Cortex of kidney (tissue), 1 donor: ENCODE measurements at places on chromosomes 11 and 22.

GRCh38 chr22:32693102-32693501 is 108.4 kb upstream of the TIMP3 start:
- DNase-seq, result no peak

GRCh38 chr22:47022075-47022473 is 259.6 kb downstream of the TBC1D22A start:
- DNase-seq, result no peak

DNA sequence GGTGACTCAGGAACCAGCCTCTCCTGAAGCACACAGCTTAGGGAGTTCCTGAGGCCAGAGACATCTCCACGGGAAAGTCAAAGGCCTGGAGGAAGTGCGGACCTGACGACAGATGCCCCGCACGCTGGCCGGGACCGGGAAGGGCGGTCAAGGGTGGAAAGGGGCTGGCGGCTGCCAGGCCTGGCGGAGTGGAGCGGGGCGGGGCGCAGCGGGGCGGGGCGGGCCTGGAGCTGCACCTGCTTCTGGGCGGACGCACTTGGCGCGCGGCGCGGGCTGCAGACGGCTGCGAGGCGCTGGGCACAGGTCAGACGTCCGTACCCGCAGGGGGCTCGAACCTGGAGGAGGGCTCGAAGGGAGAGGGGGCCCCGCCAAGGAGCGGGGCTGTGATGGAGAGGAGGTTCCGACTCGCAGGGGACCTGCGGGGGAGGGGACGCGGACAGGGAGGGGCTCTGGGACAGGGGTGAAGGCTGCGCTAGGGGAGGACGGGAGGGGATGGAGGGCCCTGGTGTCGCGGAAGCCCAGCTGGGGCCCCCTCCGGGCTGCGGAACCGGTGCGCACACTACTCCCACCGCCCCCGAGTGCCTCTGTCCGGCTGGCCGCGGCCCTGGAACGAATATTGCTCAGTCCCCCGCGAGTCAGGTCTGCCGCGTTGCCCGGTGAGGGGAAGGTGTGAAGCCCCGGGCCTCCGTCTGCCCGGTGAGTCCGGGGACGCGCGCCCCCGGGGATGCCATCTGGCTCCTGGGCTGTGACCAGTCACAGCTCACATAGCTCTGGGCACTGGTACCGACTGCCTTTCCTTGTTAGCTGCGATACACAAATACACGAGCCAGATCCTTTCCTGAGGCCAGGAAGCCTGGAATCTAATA is at the start of gene TMEM45B:
TMEM45B (plus strand) TSS at position 253 of the 866 bp plus-strand sequence. CDS start 36,635 bp downstream, outside the sequence.
- DNase-seq, result peak; percentile 18

DNA sequence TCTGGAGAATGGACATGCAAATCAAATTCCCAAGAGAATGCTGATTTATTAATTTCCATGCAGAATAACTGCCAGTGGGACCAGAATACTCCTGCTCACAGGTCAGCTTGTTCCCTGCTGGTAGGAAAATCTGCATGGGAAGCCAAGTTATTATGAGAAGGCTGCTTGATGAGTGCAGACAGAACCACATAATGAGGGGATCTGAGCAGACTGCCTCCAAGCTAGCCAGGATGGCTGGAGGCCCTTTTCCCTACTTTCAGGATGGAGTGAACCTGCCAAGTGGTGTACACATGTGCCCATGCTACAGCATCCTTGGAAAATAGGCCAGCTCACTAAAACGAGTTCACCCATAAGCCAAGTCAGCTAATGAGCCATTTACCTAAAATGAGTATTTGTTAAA is 55.2 kb upstream of the ZBED5 start:
- DNase-seq, result no peak

DNA sequence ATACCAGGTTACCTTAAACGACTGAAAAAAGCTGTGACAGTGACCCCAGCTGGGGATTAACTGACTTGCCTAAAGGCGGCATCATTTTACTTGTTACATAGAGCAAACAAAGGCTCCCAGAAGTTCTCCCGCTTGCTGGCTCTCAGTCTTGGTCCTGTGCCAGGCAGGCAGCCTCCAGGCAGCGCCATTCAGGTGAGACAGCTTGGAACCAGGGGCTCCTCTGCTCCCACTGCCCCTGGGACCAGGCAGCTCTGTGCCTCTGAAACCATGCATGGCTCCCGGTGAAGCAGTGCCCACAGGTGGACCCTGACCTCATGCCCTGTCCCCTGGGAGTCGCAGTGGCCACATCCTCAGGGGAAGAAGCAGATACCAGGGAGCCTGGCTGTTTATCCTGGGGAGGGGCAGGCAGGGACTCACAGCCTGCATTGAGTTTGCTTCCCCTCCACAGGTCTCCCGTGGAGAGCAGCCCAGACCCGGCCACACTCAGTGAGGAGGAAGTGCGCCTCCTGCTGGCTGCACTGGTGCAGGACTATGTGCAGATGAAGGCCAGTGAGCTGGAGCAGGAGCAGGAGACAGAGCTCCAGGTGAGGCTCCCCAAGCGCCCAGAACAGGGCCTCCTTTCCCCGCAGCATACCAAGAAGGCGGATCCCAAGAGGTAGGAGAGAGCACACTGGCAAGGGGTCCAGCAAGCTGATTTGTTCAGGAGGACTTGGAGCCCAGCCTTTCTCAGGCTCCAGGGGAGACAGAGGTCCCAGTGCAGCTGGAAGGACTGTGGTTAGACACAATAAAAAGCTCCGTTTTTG is 15.6 kb upstream of the CYP2R1 start:
- DNase-seq, result no peak

DNA sequence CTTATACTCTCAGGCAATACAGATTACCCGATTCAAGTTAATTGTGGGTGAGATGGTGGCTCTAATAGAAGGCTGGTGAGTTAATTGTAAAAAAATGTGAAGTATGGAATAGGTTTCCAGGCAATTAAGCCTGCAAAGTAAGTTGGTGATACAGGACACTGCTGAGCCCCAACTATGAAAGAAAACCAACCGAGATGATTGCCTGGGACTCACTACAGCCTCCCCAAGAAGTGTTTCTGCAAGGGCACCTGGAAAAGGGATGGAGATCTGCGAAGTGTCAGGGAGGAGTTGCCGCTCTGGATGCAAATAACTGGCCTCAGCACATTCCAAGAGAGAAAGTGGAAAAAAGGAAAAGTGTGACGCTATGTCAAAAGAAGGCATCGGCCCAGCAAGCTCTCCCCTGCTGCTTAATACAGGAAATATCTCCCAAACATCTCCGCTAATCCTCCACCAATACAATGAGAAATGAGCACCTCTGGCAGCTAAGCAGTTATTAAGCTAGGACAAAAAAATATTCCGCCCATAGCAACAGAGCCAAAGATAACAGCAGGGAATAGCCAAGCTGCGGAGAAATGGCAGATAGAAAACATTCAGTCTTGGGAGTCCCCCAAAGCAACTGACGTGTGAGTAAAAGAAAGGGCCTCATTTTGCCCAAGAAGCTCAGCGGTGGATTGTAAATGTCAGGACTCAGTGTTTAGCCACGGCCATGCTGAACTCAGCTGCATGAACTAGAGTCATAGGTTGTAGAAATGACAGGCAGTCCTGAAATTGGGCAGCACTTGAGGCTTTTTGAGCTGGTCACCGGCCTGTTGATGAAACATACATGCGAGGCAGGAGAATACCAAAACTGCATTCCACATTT is 133.7 kb downstream of the SNX19 start:
- DNase-seq, result no peak

GRCh38 chr11:100883830-100884229 is 196.7 kb downstream of the ARHGAP42 start:
- no peak for DNase-seq

DNA sequence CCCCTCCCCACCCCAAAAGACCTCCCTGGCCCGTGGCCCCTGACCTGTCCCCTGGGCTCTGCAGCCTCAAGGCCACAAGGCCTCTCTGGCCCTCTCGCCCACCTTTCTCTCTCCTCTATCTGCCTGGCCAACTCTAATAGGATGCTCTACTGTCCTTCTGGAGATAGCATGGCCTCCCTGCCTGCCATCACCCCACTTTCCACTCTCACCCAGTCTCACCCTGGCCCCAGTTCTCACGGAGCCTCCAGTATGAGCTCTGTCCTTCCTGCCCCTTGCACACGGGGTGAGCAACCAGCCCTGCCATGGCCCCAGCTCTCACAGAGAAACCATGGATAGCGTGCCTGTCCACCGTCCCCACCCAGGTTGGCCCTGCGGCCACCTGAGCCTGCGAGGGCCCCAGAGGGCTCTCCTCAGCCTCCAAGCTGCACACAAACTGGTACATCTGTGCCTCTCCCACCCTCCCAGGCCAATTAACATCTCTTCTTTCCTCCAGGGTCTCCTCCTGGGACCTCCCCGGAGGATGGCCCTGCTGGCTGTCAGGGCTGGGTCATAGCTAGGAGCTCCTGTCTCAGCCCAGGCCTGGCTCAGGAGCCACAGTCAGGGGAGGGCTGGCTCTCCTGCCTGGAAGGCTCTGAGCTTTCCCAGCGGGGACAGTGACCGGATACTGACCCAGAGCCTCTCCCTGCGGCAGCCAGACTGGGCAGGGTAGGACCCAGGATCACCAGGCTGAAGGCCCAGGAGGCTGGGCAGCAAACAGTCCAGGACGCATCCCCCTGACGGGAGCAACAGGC is 22.3 kb downstream of the RTN4R start:
- DNase-seq, result no peak

DNA sequence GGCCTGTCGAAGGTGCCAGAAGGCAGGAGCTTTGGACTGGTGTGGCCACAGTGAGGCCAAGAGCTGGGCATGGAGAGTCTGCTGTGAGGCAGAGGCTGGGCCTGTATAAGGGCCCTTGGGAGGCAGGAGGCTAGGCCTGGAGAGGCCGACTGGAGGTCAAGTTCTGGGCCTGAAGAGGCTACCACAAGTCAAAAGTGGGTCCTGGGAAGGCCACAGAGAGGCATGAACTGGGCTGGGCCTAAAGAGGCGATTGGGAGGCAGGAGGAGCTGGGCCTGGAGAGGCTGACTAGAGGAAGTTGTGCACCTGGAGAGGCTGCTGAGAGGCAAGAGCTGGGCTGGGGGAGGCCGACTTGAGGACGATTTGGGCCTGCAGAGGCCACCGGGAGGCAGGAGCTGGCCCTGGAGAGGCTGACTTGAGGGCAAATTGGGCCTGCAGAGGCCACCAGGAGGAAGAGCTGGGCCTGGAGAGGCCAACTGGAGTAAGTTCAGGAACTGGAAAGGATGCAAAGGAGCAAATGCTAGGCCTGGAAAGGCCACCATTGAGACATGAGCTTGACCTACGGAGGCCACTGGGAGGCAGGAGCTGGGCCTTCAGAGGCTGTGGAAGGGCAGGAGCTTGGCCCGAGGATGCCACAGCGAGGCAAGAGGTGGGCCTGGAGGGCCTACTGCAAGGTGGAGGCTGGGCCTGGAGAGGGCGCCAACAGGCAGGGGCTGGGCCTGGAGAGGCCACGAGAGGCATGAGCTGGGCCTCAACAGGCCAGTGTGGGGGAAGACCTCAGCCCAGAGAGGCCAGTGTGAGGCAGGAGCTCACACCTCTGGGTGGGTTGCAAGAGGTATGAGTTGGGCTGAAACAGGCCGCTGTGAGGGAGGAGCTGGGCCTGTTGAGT is 39.8 kb downstream of the OR4C45 start:
- no peak for DNase-seq

DNA sequence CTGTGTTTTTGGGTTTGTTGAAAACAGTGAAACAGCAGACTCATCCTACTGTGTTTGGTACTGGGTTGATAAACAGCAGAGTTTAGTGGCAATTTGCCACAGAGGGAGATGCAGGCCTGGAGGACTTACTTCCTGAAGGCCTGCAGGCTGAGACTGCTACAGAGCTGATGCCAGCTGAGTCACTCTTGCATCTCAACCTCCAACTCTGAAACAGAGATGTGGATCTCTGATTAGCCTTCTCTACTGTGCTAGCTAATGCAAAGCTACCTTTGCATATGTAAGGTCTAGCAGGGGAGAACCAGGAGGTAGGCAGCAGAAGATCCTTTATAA is 14.3 kb downstream of the ATP5MG start:
- no peak for DNase-seq

GRCh38 chr22:49554296-49554625 is 273.4 kb downstream of the BRD1 start:
- no peak for DNase-seq

- no peak for DNase-seq
These were observed 124.8 kb upstream of the CSNK2A3 start for GRCh38 chr11:11477695-11478420.

GRCh38 chr11:1872267-1872985 is 19.3 kb downstream of the PRR33 start:
- DNase-seq, result no peak
